Chondrocyte (in vitro differentiated cells): ENCODE measurements at places on chromosomes 6 and 20. TPM values are rescaled to one million over a fixed set of nuclear protein-coding genes. Genes with fewer than 3 reads are reported as not detected.

The CRISP3 gene
- total RNA-seq, result not detected in 3 replicates

The RNF217 gene
- total RNA-seq, result 51.5 to 72.5 TPM (median 54.6 TPM) in 3 replicates

The PROKR2 gene
- total RNA-seq, result not detected in 3 replicates

The PLN gene
- 0.18 TPM in 1 of 3 replicates, not detected in the others for total RNA-seq

The MUC21 gene
- not detected in 3 replicates for total RNA-seq

The AURKA gene
- 8.7 to 10.5 TPM (median 9.6 TPM) in 3 replicates for total RNA-seq

The RGS17 gene
- total RNA-seq, result 1.5 to 2.2 TPM (median 1.8 TPM) in 3 replicates
